Endodermal cell (in vitro differentiated cells): ENCODE measurements at places on chromosomes 2 and 18.
A peak's percentile ranks its signal among the peaks of the same experiment; 100 is the strongest.

DNA sequence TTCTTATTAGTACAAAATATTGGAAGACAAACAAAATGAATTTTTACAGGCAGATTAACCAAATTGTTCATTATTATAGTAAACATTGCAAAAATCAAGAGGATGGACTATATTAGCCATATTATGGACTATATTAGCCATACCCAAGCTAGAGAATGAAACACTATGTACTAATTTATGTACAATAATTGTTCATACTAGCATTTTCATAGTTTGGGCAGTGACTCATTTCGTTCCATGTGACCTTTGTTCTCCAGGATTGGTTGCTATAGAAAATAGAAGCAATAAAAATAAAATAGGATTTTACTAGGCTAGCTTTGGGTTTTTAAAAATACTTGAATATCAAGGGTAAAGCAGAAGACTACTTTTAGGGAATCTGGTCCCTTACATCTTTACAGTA, 176.8 kb downstream of the ZEB2 start:
- no peak for DNase-seq

GRCh38 chr2:147760984-147761383, 83.8 kb upstream of the ACVR2A start:
- no peak for DNase-seq

GRCh38 chr2:240146141-240146561, 5.7 kb upstream of the OTOS start:
- no peak for DNase-seq

DNA sequence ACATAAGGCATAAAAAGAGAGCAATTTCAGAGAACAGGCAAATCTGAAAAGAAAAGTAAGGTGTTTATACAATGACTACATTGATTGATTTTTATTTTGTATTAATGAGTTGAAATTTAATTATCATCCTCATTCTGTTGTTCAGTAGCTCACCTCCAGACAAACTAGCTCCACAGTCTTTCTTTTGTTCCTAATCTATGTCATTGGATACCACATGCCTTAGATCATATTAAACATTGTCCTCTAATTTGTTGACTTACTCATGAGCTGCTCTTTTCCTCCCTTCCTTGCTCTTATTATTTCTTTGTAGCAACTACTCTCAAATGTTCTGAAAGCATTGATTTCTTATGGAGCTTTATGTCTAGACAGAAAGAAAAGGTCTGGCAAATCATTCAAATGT, 185.5 kb upstream of the ZSWIM2 start:
- DNase-seq: no peak

GRCh38 chr2:165793779-165794535, at the start of gene GALNT3:
TSS of gene GALNT3 (minus strand) at chr2:165794247. CDS start at chr2:165770700, 23,547 bp downstream.
- DNase-seq: peak; percentile 98

DNA sequence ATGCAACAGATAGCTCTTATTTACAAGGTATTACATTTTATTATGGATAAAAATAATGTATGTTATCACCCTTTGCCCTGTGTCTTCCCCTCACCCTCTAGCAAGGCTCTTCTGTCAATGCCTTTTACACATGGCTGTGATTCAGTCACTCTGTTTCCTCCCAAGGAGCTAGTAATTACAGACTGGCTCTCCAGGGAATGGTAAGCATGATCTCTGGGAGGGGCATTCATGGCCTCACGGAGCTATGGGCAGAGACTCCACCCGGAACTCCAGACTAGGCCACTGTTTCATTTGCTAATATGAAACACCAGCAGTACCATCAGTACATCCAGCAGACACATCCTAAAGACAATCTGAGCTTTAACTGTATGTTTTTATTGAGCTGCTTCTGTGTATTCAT, 410.9 kb upstream of the CYRIA start:
- DNase-seq: no peak

DNA sequence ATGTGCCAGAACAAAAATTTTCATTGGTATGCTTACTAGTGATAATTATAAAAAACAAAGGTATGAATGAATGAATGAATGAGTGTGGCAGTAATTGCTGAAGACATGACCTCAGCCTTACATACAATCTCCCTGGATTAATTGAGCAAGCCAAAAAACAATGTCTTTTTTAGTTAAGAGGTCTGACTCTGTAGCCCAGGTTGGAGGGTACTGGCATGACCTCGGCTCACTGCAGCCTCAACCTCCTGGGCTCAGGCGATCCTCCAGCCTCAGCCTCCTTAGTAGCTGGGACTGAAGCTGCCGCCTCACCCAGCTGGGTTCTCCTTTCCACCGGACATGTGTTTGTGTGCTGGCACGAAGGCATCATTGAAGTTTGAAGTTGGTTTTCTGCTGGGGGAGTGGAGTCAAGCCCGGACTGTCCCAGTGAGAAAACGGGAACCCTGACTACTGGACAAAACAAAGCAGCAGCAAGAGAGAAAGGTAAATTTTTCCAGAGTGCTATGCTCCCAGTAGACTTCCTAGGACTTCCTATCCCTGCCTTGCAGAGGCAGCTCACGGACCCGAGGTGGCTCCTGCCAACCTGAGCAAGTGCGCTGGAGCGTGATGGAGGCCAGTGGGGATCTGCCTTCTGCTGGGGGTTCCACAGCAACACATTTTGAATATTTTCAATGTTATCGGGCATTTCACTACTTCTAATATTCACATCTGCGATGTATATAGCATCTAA, 6.4 kb upstream of the IMP4 start:
- DNase-seq: peak; percentile 52

GRCh38 chr2:66343259-66343658, 91.7 kb upstream of the MEIS1 start:
- DNase-seq: no peak

DNA sequence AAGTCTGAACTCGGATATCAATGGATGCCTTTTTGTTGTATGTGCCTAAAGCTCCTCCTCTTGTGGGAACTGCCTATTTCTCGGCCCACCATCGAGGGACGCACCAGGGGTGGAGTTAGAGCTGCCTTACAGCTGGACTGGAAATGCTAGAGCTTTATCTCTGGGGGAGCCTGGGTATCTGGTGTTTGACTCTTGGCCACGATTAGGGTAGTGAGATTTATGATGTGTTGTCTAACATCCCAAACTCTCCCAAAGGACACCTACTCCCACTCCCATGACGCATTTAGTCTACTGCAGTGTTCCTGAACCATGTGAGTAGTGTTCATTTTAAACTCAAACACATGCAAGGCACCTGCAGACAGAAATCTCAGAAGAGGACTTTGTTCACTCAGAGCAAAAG, 594.8 kb downstream of the METTL4 start:
- no peak for DNase-seq

DNA sequence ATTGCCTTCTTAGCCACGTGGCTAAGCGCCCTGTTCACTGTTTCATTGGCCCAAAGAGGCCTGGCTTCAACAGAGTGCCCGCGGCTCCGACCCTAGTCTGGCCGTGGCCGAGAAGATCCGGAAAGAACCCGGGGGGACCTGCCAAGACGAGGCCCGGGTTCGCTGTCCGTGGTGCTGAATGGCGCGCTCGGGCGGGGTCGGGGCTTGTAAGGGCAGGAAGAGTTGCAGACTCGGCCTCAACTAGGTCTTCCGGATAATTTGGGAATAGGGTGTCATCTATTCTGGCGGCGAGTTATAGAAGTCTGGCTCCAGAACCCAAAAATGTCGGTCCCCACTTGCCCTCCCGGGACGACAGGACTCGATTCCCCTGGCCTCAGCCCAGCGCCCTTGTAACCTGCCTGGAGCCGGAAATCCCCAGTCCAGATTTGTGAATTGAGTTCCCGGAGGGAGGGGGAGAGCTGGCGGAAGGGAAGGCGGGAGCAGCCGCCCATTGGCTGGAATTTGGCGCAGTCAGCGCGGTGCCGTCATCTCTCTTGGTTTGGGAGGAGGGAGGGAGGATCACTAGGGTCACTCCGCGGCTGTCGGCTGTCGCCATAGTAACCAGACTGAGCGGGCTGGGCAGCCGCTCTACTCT, 3.5 kb downstream of the CDK5R2 start:
- peak; percentile 99 for DNase-seq

DNA sequence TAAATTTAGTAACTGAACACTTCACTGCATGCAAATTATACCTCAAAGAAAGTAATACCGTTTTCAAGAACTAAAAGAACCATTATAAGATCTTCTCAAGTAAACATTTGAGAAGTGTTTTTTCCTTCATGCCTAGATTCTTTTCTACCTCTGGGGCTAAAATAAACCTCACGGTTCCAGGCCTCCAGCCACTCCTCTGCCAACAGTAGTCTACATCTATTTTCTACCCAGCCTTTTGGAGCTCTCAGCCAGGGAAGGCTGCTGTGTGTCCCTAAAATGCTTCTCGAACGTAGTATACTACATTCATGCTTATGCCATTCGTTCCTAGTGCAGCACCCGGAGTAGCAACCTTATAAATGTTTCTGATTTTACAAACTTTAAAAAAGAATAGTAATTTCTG, 219.7 kb downstream of the AFF3 start:
- DNase-seq: no peak

DNA sequence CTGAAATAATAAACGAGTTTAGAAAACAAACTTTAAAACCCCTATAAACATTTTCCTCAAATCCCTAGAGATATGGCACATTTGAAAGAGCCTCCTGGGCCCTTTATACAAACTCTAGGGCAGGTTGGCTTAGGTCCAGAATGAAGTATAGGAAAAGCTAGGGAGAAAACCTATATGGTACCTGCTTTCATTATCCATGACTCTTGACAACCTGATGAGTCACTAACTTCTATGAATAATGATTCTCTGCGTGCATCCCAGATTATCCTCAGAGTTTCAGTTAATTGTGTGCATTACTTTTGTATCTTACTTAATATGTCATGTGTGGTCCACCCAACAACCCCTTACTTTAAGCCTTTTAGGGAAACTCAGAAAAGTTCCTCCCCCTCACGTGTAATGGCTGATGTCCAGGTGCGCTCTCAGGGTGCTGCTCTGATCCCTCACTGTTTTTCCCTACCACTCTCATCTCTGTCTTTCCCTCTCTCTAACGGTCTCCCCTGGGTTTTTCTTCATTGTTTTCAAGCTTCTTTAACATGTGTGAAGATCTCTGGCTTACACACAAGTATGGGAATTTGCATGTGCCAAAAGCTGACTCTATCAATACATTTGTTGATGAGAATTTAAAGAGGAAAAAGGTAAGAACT, 78.5 kb downstream of the LRP1B start:
- no peak for DNase-seq

DNA sequence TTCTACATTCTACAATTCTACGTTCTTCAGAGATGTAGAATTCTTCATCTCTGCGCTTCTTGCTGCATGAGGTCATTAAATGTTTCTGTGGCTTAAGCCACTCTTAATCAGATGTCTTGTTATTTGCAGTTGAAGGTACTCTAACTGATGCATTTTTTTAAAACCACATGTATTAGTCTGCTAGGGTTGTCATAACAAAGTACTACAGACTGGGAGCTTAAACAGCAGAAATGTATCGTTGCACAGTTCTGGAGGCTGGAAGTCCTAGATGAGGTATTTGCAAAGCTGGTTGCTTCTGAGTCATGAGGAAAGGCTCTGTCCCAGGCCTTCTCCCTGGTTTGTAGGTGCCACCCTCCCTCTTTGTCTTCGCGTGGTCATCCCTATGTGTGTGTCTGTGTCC, 176.3 kb upstream of the GLI2 start:
- no peak for DNase-seq

- no peak for DNase-seq
These were observed 118.2 kb upstream of the NOL4 start for GRCh38 chr18:34342960-34343359.

- no peak for DNase-seq
These were observed 247.5 kb downstream of the NBAS start for GRCh38 chr2:15313657-15314056.

- peak; percentile 59 for DNase-seq
These were observed 98.0 kb downstream of the CCDC138 start for GRCh38 chr2:108884619-108885018.

DNA sequence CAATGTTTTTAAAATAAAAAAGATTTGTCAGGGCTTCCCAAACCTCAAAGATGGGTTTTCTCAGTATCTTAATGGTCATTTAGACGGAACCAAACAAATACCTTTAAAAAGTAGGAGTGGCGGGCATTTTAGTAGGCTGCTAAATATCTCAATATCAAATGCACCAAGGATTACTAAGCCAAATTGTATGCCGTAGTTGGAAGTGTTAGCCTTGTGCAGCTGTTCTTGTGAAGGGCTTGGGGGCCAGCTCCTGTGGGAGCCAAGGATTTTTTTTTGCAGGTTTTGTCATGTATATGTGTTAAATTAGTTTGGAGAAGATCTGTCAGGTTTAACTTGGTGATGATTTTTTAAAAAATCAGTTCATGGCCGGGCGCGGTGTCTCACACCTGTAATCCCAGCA, 52.1 kb downstream of the ACTR2 start:
- no peak for DNase-seq

- DNase-seq: no peak
These were observed 48.6 kb upstream of the FHL2 start for GRCh38 chr2:105447476-105447875.

- no peak for DNase-seq
These were observed 517.7 kb upstream of the MYT1L start for GRCh38 chr2:2848621-2849333.

DNA sequence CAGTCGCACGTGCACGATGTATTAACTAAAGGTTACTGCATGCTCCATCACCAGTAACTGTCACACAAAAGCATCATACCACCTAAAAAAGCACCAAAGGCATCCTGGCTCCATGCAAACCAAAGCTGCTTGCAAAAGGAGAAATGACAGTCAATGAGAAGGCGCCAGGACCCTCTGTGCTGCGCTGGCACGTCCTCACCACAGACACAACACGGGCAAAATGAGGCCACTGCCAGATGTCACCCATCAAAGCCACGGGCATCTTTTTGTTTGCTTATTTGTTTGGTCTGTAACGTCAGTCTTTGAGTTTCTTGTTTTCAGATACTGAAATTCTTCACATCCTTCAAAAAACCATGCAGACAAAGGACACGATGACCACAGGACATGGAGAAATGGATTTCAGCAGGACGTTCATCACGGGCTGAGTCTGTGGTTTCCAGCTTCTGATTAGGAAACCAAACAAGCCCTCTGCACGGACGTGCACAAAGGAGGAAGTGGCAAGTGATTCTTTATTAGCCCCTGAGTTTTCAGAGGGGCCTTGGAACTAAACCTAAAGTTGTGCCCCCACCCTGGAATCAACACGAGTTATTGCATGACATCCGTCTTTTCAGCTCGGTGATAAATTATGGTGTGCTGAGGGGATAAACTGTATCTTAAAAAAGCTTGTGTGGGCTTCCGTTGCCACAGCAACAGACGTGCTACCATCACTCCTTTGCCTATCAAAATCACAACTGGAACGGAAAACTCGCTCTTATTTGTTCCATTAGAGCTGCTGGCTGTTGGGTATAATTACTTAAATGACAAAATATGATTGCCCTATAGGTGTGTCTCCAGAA, 181.8 kb downstream of the EIPR1 start:
- DNase-seq: no peak
